ENCODE measurements at places on chromosomes 6 and 20. TPM values are rescaled to one million over a fixed set of nuclear protein-coding genes. Genes with fewer than 3 reads are reported as not detected.

DNA sequence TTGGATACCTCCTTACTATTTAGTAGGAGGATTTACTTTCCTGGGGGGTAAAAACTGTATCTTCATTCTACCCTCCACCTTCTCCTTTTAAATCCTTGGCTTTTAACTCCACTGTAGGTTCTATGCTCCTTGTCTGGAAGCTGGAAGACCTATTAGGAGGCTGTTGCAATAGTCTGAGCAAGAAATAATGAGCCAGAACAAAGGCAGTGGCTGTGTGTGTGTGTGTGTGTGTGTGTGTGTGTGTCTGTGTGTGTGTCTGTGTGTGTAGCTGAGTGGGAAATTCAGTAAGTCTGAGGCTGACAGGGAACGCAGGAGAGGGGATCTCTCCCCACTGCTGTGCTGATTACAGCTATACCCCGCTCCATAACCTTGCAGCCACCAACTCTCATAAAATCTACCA is 35.8 kb downstream of the HTR1E start:
- H3K4me3 ChIP-seq: no peak overlapping the region
- DNase-seq: no peak
- no peaks in the 10 kb centered on the region for H3K36me3 ChIP-seq

GRCh38 chr6:108407904-108408827 is 113.3 kb downstream of the AFG1L start:
- H3K4me1 ChIP-seq: no peaks in the 10 kb centered on the region
- H3K36me3 ChIP-seq: peaks cover 27% of the 10 kb centered on the region
- no peak for DNase-seq

DNA sequence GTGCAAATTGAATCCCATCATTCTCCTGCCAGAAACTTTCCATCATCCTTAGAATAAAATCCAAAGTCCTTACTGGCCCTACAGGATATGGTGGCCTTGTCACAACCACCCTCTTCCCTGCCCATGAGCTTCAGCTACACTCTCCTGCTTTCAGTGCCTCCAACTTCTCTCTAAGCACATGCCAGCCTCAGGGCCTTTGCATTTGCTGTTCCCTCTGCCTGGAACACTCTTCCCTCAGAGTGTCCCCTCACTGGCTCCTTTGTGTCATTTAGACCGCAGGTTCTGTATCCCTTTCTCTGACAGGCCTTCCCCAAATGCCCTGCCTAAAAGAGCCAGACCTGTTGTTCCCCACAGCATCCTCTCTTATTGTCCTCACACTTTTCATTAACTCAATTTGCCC is 18.2 kb downstream of the HCK start:
- H3K27me3 ChIP-seq: no peaks in the 10 kb centered on the region
- H3K36me3 ChIP-seq: no peaks in the 10 kb centered on the region
- H3K27ac ChIP-seq: peak overlapping the region; percentile 85
- H3K4me1 ChIP-seq: peaks cover 33% of the 10 kb centered on the region

DNA sequence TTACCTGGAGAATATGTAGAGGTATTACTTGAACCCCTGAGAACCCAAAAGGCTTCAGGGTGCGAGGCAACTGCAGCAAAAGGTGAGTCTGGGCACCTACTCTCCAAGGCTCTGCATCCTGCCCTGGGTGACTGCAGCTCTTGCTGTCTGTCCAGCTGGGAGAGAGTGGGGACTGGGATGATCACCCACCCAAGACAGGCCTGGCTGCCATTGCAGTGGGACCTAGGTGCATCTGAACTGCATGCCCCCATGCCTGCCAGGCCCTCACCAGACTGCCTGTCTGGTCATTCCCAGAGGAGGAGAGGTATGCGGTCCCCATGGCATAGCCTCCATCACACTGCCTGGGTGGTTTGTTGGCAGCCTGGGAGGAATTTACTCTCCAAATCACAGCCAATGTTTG is 563.9 kb downstream of the TFAP2A start:
- no peak overlapping the region for H3K4me3 ChIP-seq
- peaks cover 6% of the 10 kb centered on the region for H3K36me3 ChIP-seq
- H3K4me1 ChIP-seq: no peaks in the 10 kb centered on the region
- DNase-seq: no peak

- H3K27ac ChIP-seq: peak overlapping the region; percentile 89
- H3K27me3 ChIP-seq: no peaks in the 10 kb centered on the region
- peak; percentile 39 for DNase-seq
- peak overlapping the region; percentile 91 for H3K4me3 ChIP-seq
Measured at GRCh38 chr6:2765896-2766766, 938 bp downstream of the WRNIP1 start.

DNA sequence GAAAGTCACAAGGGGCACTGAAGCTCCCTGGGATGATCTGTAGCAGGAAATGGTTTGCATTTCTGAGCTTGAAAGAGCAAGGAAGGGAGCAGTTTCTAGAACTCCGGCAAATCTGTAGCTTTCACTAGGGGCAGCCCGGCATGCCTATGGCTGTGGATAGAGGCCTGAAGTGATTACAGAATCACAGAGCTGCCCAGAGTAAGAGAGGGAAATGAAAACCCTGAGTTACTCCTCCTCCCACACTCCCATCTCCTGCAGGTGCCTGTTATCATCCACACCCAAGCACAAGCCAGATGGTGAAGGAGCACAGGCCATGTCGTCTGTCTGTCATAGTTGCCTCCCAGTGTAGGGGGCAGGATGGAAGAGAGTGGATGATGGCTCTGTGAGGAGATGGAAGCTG is 37.1 kb downstream of the HLA-F start:
- peaks cover 37% of the 10 kb centered on the region for H3K27me3 ChIP-seq
- peaks cover 3% of the 10 kb centered on the region for H3K36me3 ChIP-seq
- DNase-seq: no peak
- H3K4me1 ChIP-seq: peaks cover 11% of the 10 kb centered on the region

GRCh38 chr20:31739550-31739977 is 474 bp downstream of the TPX2 start:
- no peak overlapping the region for H3K27ac ChIP-seq
- no peaks in the 10 kb centered on the region for H3K36me3 ChIP-seq
- DNase-seq: no peak
- H3K4me1 ChIP-seq: no peaks in the 10 kb centered on the region
- H3K4me3 ChIP-seq: no peak overlapping the region

DNA sequence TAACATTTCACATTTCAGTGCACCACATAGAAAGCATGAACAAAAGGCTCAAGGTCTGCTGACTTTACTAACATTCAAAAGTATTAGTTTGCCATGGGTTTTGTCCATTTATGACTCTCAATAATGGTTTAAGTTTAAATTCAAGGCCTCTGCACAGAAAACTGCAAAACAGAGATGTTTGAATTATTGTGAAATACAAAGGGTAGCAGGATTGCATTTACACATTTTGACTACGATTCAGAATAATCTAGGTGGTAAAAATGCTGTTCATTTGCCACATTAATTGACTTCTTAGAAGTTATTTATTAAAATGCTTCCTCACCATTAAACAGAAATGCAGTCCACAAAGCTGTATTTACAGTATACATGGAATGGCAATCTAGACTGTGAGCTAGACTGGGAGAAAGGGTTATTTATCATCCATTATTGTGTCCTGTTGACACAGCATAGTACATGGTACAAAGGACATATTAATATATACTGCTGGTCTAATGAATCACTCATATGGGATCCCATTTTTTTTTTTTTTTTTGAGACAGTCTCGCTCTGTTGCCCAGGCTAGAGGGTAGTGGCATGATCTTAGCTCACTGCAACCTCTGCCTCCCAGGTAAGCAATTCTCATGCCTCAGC is 18.0 kb downstream of the USP49 start:
- no peak for DNase-seq
- peaks cover 13% of the 10 kb centered on the region for H3K4me1 ChIP-seq
- H3K4me3 ChIP-seq: no peak overlapping the region
- no peak overlapping the region for H3K27ac ChIP-seq

- no peaks in the 10 kb centered on the region for H3K36me3 ChIP-seq
- DNase-seq: no peak
- H3K27me3 ChIP-seq: no peaks in the 10 kb centered on the region
- no peak overlapping the region for H3K4me3 ChIP-seq
- H3K27ac ChIP-seq: no peak overlapping the region
- H3K4me1 ChIP-seq: no peaks in the 10 kb centered on the region
Measured at GRCh38 chr6:168712993-168713392, 272.0 kb downstream of the SMOC2 start.

The PRSS35 gene
- polyA plus RNA-seq: not detected

- H3K36me3 ChIP-seq: peaks cover 4% of the 10 kb centered on the region
- no peak overlapping the region for H3K4me3 ChIP-seq
- no peak overlapping the region for H3K27ac ChIP-seq
- H3K27me3 ChIP-seq: no peaks in the 10 kb centered on the region
- DNase-seq: no peak
- peaks cover 38% of the 10 kb centered on the region for H3K4me1 ChIP-seq
Measured at GRCh38 chr6:166465671-166466087, 82.9 kb upstream of the MPC1 start.

The R3HDML gene
- polyA plus RNA-seq: not detected

- DNase-seq: no peak
- H3K36me3 ChIP-seq: peaks cover under 1% of the 10 kb centered on the region
- peaks cover 52% of the 10 kb centered on the region for H3K4me1 ChIP-seq
- H3K27me3 ChIP-seq: no peaks in the 10 kb centered on the region
- peak overlapping the region; percentile 77 for H3K27ac ChIP-seq
- peak overlapping the region; percentile 46 for H3K4me3 ChIP-seq
Measured at GRCh38 chr6:14386668-14387067, 269.1 kb downstream of the CD83 start.

The PANK2 gene
- polyA plus RNA-seq: 50.8 TPM

GRCh38 chr20:20955892-20956291 is 150.3 kb downstream of the LINC00237 start:
- no peak overlapping the region for H3K27ac ChIP-seq
- no peaks in the 10 kb centered on the region for H3K4me1 ChIP-seq
- H3K36me3 ChIP-seq: no peaks in the 10 kb centered on the region
- no peak for DNase-seq
- H3K27me3 ChIP-seq: peaks cover 36% of the 10 kb centered on the region
- H3K4me3 ChIP-seq: no peak overlapping the region

The SSR1 gene
- 167 TPM for polyA plus RNA-seq

- no peak for DNase-seq
- H3K4me1 ChIP-seq: no peaks in the 10 kb centered on the region
- H3K4me3 ChIP-seq: no peak overlapping the region
- H3K27ac ChIP-seq: no peak overlapping the region
Measured at GRCh38 chr6:2116496-2116895, 128.9 kb downstream of the GMDS start.

DNA sequence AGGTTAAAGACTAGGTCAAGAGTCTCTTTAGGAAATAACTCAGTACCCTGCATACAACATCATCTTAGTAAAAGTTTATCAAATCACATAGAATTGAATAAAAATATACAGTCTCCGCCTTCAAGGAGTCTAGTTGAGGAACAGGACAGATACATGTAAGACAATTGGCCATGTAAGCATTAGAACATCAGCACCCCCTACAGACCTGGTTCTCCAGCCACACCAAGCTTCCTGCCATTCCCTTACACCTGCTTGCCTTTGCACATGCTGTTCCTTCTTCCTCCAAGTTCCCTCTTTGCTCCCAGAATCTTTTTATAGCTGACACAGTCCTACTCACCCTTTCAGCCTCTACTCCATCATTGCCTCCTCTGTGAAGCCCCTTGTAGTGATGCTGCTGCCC is 187.8 kb upstream of the LRFN2 start:
- no peaks in the 10 kb centered on the region for H3K36me3 ChIP-seq
- no peaks in the 10 kb centered on the region for H3K27me3 ChIP-seq
- no peak overlapping the region for H3K4me3 ChIP-seq
- DNase-seq: no peak
- H3K4me1 ChIP-seq: no peaks in the 10 kb centered on the region

DNA sequence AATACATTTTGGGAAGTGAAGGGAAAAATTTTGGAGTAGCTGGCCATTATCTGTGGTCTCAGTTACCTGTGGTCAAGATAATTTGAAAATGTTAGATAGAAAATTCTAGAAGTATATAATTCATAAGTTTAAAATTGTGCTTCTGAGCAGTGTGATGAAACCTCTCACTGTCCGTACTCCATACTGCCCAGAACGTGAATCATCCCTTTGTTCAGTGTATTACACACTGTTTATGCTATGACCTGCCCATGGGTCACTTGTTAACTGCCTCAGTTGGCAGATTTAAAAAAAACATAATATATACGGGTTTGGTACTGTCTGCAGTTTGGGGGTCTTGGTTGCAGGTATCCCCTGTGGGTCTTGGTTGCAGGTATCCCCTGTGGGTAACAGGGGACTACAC is 4.1 kb upstream of the CALHM5 start:
- no peak overlapping the region for H3K4me3 ChIP-seq
- no peak for DNase-seq
- peaks cover 8% of the 10 kb centered on the region for H3K4me1 ChIP-seq

- H3K4me3 ChIP-seq: no peak overlapping the region
- H3K27ac ChIP-seq: no peak overlapping the region
- no peak for DNase-seq
Measured at GRCh38 chr20:11469795-11470435, 447.8 kb upstream of the BTBD3 start.

DNA sequence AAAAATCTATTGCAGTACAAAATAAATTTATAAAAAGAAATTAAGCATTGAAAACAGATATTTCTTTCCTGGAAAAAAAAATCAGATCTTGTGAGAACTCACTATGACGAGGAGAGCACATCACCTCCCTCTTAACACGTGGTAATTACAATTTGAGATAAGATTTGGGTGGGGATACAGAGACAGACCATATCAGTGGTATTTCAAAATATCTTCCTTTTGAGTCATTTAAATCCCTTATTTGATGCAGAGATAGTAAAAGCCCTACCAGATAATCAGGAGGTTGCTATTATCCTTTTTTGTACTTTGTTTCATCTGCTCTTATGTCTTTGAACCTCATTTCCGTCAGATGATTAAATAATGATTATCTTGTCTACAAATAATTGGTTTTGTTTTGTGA is 800.4 kb downstream of the KIF16B start:
- H3K4me1 ChIP-seq: peaks cover 4% of the 10 kb centered on the region
- no peak for DNase-seq
- H3K36me3 ChIP-seq: peaks cover 8% of the 10 kb centered on the region
- peaks cover 5% of the 10 kb centered on the region for H3K27me3 ChIP-seq

Measured in naive B cell (primary cell).